ENCODE measurements at places on chromosomes 1 and 21.

- no peak for DNase-seq
These were observed 25.6 kb downstream of the NPHP4 start for GRCh38 chr1:5966543-5967205.

GRCh38 chr1:161725908-161726472 is 4.6 kb downstream of the FCRLB start:
- DNase-seq, result no peak

DNA sequence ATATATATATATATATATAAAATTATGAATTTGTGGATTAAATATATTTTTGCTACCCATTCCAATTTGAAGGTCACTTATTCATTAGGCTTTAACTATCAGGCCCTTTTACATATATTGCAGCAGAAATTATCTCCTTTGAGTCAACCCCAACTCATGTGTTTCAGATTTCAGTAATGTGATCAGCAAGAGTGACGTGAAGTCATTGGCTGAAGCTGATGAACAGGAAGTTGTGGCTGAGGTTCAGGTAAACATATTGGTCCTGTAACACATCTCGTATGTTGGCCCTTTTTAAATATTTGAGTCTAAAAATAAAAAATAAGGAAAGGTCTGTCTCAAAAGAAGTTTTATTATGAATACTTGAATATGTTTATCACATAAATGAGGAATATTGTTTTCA is 8.5 kb downstream of the VPS45 start:
- DNase-seq, result no peak

DNA sequence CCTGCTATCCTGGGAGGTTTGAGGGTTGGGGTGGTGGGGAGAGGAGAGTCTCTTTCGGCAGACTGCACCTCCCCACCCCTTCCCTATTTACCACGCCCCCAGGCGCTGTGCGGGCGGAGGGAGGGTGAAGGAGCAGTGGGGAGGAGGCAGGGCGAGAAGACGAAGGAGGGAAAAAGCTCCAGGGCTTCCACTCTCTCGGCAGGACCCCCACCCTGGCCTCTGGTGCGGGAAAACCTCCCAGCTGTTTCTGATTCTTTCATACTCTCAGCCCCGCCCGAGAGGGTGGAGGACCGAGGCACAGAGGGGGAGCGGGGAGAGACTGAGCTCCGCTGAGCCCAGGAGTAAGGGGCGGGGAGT is 866 bp upstream of the WNT2B start:
- DNase-seq, result no peak

- no peak for DNase-seq
These were observed 72.1 kb downstream of the PGBD5 start for GRCh38 chr1:230354005-230354404.

DNA sequence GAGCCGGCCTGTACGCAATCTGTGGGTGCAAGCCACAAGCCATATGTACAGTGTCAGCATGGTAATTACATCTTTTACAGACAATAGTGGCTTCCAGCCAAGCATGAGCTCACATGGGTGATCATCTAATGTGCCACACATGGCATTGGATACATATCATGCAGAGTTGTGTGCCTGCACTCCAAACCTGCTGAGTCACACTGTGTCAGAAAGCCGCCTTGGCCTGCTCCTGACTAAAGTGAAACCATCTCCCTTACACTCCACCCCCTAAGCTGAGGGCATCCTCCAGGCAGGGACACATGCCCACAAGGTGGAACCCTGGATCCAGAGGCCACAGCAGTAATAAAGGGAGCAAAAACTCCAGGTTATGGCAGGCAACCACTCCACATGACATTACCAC is 72.5 kb downstream of the KCNT2 start:
- DNase-seq, result peak; percentile 29

DNA sequence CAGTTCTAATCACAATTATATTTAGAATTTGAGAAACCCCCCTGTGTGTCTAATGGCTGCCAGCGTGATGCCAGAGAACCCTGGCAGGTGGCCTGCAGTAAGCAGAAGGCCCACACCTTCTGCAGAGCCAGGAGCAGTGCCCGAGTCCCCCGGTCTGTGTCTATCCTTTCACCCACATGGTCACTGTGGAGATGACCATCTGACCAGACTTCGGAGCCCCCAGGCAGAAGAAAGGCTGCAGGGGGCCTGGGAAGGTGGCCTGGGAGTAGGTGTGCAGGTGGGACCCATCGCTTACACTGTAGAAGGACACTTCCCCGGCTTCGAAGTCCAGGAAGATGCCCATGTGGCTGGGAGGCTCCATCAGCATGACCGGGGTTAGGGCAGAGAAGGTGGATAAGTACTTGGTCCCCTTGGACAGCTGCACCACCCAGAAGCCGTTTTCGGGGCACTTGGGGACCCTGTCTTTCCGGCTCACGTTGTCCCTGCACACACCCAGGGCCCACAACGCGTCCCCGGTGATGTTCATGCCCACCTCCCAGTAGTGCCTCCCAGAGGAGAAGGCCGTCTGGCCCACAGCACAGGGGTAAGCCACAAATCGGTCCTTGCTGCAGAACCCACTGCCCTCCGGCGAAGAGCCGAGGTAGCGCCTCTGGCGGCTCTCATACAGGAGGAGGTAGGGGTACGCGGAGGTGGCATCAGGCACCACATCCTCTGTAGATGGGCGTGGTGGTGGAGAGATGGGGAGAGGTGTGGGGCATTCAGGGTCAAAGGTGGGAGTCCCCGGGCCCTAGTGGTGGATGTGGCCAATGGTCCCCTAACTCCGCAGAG is 1.6 kb upstream of the TRIM11 start:
- no peak for DNase-seq

- DNase-seq, result peak; percentile 48
These were observed at the start of gene AGO4 for GRCh38 chr1:35807614-35808449. Gene AGO4, plus strand, starts transcription at chr1:35808016. Its CDS starts 401 bp downstream, at chr1:35808417.

DNA sequence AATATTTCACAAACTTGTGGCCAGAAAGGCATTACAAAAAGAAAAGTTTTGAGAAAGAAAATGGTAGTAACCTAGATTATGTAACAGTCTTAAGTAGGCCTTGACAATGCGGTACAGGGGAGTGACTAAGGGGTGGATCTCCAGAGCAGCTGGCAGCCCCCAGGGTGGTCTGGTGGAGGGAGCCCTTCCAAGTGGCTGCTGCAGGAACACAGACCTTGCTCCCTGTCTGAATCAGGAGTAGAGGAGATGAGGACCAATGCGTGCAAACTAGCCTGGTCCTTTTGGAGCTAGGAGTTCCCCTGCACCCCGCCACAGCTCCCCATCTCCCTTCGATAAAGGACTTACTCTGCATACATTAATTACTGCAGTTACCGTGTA is 189.0 kb downstream of the NFIA start:
- DNase-seq, result no peak

DNA sequence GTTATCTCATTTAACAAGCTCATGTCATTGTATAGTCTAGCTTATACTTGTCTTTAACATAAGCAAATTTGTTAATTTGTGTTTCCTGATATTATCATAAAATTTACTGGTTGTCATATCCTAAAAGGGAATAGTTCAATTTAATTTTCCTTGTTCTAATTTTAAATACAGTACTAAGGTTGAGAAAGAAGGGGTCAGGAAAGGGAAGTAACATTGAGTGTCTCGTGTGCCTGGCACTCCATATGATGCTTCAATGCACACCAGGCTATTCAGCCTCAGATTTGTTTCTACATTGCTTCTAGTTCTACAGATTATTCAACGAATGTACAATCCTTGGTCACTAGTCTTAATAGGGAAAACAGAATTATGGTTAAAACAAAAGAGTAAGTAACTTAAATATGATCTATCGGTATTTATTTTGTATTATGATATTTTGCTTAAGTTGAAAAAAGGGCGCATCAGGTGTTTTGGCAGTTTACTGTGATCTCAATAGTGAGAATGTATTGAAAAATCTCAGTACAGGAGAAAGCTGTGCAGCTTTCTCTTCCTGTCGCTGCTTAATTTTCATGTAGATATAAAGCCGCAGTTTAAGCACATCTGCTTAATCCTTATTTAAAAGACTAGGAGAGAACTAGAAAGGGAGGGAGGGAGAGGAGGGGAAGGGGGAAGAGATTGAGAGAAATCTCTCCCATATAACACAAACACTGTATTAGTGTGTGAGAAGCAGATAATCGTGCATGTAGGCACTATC is 13.0 kb downstream of the PTPRC start:
- no peak for DNase-seq

- DNase-seq, result no peak
These were observed 534.3 kb upstream of the OLFM3 start for GRCh38 chr1:102531036-102531435.

DNA sequence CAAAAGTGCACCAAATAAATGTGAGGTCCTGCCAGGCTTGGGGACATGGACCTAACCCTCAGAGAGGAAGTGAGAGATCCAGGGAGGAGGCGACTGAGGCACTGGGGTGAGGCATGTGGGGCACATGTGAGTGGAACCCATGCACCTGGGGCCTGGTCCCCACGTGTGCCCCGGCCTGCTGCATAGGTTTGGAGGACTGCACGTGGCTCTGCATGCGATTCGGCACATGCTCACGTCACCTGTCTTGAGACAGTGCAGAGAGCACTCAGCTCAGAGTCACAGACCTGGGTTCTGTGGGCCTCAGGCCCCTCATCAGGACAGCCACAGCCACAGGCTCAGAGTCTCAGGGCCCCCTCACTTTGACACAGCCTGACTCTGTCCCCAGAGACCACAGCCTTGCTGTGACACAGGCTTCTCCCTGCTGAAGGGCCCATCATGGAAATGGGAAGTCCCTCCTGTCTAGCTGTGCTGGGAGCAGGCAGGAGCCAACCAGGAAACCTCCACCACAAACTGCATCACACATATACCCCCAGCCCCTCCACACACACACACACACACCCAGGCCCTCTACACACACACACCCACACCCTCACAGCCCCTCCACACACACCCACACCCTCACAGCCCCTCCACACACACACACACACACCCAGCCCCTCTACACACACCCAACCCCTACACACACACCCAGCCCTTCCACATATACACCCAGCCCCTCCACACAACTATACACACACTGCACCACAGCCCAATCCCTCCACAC is 48.2 kb downstream of the SLC9A1 start:
- DNase-seq, result no peak

DNA sequence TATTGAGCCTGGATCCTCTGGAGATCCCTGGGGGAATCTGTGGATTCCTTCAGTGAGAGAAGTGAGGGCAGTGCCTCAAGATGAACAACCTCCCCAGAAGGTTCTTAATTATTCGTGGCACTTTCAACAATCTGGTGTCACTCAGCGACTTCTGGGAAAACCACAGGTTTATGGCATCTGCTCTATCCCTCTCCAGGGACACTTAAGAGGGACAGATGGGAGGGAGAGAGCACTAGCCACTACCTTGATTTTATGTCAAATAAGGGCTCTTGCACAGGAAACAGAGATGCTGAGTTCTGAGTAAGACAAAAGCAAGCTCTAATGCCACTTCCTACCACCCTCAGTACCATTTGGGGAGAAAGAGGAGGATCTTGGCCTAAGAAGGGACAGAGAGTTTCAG is 21.2 kb upstream of the CHI3L1 start:
- no peak for DNase-seq

DNA sequence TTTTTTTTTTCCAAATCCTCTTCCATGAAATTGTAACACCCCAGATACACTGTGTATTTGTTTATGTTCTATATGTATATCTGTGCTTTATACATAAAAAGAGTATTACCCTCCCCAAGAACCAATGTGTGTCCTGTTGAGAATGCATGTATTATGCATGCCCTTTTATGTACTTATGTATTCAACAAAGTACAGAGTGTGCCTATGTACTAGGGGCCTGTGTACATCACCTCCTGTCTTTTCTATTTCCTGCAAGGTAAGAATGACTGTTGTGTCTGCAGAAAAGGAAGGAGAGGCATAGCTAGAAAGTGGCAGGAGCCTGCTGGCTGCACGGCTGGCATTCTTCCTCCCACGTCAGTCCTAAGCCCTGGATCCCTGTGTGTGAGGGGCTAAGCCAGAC is 7.0 kb downstream of the TMEM61 start:
- no peak for DNase-seq

- DNase-seq, result peak; percentile 50
These were observed 15.4 kb upstream of the OTUD3 start for GRCh38 chr1:19866758-19867157.

GRCh38 chr1:104921525-104921924 is 1171.8 kb downstream of the AMY1C start:
- DNase-seq, result no peak

DNA sequence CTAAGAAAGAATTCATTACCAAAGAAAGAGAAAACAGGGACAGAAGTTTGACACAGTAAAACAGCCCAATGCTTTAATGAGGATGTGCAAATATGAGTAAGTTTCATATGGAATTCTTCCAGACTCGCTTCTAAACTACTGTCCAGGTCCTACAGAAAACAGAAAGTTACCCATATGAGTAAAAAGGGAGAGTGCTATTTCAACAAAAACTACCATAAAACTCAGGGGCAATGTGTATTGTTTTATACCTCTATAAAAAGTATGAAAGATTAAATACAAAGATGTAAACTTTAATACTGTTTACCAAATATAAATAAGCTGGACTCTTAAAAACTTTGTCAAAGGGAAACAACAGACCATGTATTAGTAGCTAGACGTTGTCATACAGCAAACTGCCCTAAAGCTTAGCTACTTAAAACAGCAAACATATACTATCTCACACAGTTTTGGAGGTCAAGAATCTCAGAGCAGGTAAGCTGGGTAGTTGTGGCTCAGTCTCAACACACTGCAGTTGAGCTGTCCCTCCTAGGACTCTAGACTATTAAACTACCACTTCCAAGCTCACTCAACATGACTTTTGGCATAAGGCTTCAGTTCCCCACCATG is 174.9 kb downstream of the COP1 start:
- DNase-seq, result no peak

GRCh38 chr1:39845569-39846566 is 37.4 kb downstream of the TRIT1 start:
- DNase-seq, result peak; percentile 99

GRCh38 chr21:30081506-30081905 is 85.1 kb downstream of the CLDN17 start:
- no peak for DNase-seq

GRCh38 chr1:216832192-216832591 is 109.0 kb upstream of the ESRRG start:
- no peak for DNase-seq

DNA sequence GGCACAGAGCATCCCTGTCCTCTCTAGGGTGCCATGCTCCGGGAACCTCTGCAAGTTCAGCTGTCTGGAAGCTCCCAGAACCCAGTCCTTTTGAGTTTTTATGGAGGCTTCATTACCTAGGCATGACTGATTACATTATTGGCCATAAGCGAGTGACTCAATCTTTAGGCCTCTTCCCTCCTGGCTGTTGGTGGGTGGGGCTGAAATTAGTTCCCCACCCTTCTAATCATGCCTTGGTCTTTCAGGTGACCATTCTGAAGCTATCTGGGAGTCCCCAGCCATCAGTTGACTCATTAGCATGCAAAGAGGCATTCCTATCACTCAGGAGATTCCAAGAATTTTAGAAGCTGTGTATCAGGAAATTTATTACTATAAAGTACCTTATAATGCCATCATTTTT is 46.6 kb downstream of the WLS start:
- DNase-seq, result no peak

- no peak for DNase-seq
These were observed 11.3 kb downstream of the SLC30A2 start for GRCh38 chr1:26034504-26035202.

All from NCI-H1436 (cell line).